SHP77 treated with DMSO at 0.1 percent for 48 hours (cell line): ENCODE measurements at places on chromosomes 13 and 19.

DNA sequence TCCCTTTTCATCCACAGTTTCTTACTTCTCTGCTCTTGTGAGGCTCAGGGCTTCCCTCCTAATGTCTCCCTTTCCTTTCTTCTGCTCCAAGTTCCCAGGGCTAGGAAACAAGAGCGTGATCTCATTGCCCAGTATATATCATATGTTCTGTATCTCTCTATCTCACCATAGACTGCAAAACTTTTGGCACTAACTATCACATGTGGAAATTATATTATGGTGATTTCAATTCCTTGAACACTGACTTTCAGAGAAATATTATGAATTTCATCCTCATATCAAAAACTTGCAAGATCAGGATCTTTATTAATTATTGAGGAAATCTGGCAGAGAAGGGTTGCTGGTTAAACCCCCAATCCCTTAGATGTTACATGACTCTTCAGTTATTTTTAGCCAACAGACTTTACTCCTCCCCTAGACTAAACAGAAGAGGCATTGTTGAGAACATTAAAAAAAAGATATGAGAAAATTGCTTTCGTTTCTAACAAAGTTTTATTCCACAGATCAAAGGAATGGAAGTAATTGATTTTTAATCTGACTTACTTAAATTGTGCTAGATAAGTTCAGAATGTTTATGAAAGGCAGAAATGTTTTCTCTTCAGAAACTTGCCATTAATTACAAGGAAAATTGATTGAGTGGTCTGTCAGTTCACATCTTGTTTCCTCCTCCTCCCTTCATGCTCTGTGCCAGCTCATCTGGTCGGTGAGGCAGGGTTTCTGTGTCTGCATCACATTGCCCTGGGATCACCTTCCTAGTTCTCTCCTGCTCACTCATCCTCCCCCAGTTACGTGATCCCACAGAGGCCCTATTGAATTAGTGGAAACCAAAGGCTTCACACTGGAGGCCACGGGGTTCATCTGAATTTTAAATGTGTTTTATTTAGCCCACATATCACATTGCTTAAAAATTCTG, 378.5 kb downstream of the LMO7 start:
- DNase-seq = no peak

DNA sequence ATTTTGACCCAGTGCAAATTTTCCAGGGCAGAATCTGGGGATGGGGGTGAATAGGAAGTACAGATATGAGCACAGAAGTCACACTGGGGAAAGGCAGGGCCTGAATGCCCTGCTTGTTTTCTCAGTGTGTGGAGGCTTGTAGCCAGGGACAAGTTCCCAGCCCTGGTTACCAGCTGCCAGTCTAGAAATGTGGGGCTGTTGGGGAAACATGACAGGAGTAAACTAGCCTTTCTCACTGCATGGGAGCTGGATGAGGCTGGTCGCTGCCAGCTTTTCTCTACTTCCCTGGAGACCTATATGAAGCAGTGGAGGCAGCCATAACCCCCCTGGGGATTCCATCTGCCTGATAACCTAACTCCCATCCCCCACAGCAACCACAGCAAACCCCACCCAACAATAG, 2267.7 kb downstream of the PCDH9 start:
- DNase-seq = no peak

- no peak for DNase-seq
Measured at GRCh38 chr13:78239714-78240113, 321.1 kb upstream of the EDNRB start.

- DNase-seq = no peak
Measured at GRCh38 chr19:4957981-4958380, 10.9 kb upstream of the KDM4B start.

- no peak for DNase-seq
Measured at GRCh38 chr13:113437408-113438010, 15.8 kb downstream of the ADPRHL1 start.

DNA sequence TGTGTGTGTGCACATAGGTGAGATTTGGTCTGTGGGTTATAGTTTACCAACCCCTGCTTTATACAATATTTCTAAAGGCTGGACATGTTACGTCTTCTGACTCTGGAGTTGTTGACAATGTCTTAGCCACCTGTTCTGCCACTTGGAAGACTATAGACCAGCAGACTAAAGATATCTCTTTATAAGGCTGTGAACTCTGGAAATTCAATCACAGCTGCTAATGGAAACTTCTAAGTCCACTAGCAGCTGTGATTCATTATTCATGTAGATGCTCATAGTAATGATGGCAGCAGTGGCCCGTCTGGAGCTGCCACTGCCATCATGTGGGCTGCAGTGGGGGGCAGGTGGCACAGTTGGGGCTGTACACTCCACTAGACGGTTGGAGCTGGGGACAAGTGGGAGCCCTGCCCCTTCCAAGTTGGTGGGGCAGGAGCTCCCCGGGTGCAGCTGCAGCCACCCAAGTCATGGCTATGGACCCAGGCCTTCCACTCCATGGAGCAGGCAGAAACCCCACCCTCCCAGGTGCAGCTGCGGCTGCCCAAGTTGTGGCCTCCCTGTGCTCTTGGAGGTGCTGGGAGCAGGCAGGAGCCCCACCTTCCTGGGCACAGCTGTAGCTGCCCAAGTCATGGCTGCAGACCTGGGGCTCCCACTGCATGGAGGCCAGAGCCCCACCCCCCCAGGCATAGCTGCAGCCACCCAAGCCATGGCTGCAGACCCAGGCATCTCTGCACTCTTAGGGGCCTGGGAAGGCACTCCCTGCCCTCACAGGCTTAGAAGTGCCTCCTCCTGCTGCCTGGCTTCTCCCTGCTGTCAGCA, 8.8 kb downstream of the IGFL4 start:
- no peak for DNase-seq

DNA sequence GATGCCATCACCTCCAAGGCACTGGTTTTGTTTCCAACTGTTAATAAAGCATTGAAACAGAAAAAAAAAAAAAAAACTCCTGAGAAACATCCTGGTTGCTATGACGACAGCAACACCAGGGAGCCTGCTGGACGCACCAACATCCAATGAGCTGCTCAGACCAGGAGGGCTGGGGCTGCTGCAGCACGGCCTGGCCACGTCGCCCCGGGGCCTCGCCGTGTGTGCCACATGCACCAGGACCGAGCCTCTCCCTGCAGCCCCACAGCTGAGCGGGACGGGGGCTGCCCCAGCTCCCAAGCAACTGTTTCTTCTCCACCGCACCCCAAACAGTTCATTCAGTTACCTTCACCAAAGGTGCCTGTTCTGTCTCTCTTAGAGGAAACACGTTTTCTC, 54.5 kb downstream of the RASA3 start:
- no peak for DNase-seq
